ENCODE measurements at places on chromosomes 3 and 15. TPM values are rescaled to one million over a fixed set of nuclear protein-coding genes. Genes with fewer than 3 reads are reported as not detected.

GRCh38 chr3:64196236-64196929, 28.9 kb downstream of the PRICKLE2 start:
- H3K4me1 ChIP-seq: peaks cover 6% of the 10 kb centered on the region
- peak; percentile 74 for DNase-seq
- no peak overlapping the region for H3K4me3 ChIP-seq
- H3K27me3 ChIP-seq: peaks cover 5% of the 10 kb centered on the region
- no peaks in the 10 kb centered on the region for H3K36me3 ChIP-seq

- no peak overlapping the region for H3K27ac ChIP-seq
- H3K4me3 ChIP-seq: no peak overlapping the region
- no peaks in the 10 kb centered on the region for H3K4me1 ChIP-seq
- H3K27me3 ChIP-seq: no peaks in the 10 kb centered on the region
- H3K36me3 ChIP-seq: no peaks in the 10 kb centered on the region
- DNase-seq: no peak
Observed at GRCh38 chr3:81823882-81824395, 62.5 kb upstream of the GBE1 start.

DNA sequence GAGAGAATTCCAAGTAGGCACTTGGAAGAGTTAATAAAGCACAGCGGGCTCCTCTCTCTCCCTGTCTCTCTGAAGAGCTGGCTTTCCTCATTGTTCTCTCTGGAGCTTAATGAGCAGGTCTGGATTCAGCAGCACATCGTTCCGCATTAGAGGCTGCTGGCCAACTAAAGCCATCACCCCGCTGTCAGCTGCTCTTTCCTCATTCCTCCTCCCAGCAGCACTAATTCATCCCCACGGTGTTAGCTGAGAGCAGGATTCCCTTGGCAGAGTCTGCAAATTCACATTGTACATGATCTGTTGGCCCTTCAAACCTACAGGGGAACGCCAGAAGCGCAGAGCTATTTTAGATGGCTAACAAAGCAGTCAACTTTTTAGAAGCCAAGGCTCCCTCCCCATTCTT, 44.2 kb downstream of the SGO1 start:
- no peak overlapping the region for H3K4me3 ChIP-seq
- H3K4me1 ChIP-seq: no peaks in the 10 kb centered on the region
- H3K27ac ChIP-seq: no peak overlapping the region
- H3K36me3 ChIP-seq: no peaks in the 10 kb centered on the region
- no peaks in the 10 kb centered on the region for H3K27me3 ChIP-seq

GRCh38 chr3:16759227-16759903, 125.4 kb upstream of the PLCL2 start:
- DNase-seq: no peak

GRCh38 chr3:55468251-55468650, 18.9 kb downstream of the WNT5A start:
- H3K27ac ChIP-seq: no peak overlapping the region
- no peak for DNase-seq
- no peak overlapping the region for H3K4me3 ChIP-seq
- no peaks in the 10 kb centered on the region for H3K36me3 ChIP-seq
- no peaks in the 10 kb centered on the region for H3K4me1 ChIP-seq

DNA sequence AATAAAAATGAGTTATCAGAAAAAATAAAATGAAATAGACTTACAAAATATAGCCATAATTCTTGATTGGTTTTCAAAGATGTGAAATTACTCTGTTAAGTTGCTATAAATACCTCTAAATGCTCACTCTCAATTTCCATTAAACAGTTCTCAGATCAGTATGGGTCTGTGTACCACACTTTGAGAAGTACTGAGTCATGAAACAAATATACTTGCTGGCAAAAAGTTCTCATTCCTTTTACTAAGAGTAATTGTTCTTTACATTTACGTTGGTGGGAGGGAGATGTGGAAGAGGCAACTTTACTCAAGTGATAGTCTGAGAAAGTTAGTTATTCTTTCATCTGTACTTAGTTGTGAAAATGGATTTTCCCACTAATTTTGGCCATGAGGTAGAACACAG, 96.3 kb downstream of the ZNF385D start:
- H3K4me1 ChIP-seq: no peaks in the 10 kb centered on the region
- H3K27ac ChIP-seq: no peak overlapping the region
- H3K4me3 ChIP-seq: no peak overlapping the region

GRCh38 chr3:143314251-143315093, 194.9 kb downstream of the CHST2 start:
- no peak for DNase-seq
- no peak overlapping the region for H3K27ac ChIP-seq
- no peaks in the 10 kb centered on the region for H3K36me3 ChIP-seq
- no peak overlapping the region for H3K4me3 ChIP-seq
- H3K4me1 ChIP-seq: no peaks in the 10 kb centered on the region

GRCh38 chr15:60326824-60327654, 70.7 kb downstream of the ANXA2 start:
- H3K4me1 ChIP-seq: peaks cover 30% of the 10 kb centered on the region
- no peaks in the 10 kb centered on the region for H3K27me3 ChIP-seq
- H3K36me3 ChIP-seq: no peaks in the 10 kb centered on the region
- peak overlapping the region; percentile 11 for H3K4me3 ChIP-seq

Gene LRRC49
- 10.9 TPM for total RNA-seq

- no peaks in the 10 kb centered on the region for H3K4me1 ChIP-seq
- no peaks in the 10 kb centered on the region for H3K27me3 ChIP-seq
- no peak for DNase-seq
- H3K4me3 ChIP-seq: no peak overlapping the region
Observed at GRCh38 chr15:43880406-43881194, 53.8 kb downstream of the WDR76 start.

DNA sequence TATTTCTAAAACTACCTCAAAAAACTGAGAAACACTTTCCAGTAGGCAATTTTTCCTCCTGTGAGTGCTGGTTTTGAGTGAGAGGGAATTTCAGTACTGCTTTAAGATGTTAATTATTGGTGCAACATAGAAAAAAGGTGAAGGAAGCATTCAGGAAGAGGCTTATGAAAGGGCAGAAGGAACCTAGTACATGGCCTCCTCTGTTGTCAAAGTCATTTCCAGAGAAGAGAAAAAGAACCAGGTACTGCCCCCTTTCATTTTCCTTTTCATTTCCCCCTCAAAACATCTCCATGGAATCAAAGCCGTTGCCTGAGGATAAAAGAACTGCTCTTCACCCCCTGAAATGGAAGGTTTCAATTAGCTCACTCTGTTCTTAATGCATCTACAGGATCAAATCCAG, 19.8 kb downstream of the RARRES1 start:
- H3K27ac ChIP-seq: no peak overlapping the region
- no peaks in the 10 kb centered on the region for H3K27me3 ChIP-seq
- H3K4me3 ChIP-seq: no peak overlapping the region
- H3K36me3 ChIP-seq: no peaks in the 10 kb centered on the region
- no peak for DNase-seq
- H3K4me1 ChIP-seq: no peaks in the 10 kb centered on the region
